ENCODE measurements at places on chromosomes 2 and 18.

GRCh38 chr18:48296581-48296980 is 112.6 kb downstream of the ZBTB7C start:
- no peak for DNase-seq

DNA sequence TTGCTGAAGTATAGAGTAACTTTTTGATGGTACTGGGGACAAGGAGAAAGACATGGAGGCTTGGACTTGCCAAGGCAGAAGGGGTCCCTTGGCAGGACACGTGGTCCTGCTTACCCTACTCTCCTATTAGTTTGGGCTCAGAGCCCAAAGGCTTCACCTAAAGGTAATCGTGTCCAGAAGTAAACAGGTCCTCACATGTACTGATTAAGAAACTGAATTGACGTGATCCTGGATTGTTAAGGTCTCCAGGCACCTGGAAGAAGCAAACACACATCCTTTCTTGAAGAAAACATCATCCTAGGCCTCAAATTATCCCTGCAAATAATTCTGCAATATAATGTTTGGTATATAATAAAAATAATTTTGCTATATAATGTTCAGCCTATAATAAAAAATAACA is 50.0 kb downstream of the DTNB start:
- no peak for DNase-seq

DNA sequence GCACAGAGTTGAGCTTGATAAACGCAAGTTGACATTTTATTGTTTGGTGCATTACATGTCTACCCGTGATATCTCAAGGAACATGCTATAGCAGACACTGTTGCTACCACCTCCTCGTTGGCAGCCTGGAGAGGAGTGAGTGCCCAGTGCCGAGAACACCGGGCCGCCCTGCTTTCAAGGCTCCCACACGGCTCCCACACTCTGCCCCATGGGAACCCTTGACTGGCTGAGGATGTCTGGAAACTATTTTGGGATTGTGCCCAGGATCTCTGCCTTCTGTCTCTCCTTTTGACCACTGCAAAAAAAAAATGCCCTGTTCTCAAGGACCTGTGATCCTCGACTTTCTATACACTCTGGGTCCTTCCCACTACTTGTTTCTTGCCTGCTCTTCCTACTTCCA is 21.1 kb downstream of the TET3 start:
- DNase-seq: no peak

GRCh38 chr18:59646963-59647307 is 50.3 kb downstream of the CCBE1 start:
- DNase-seq: no peak

DNA sequence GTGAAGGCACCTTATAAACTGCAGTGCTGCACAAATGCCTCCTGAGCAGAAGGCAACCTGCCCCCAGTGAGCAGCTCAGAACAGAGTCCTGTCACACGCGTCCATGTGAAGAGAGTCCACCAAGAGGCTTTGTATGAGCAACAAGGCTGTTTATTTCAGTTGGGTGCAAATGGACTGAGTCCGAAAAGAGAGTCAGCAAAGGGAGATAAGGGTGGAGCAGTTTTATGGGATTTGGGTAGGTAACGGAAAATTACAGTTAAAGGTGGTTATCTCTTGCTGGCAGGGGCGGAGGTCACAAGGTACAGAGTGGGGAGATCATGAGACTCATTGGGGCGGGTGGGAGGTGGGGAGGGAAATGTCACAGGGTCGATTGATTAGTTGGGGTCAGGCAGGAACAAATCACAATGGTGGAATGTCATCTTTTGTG is 53.4 kb upstream of the RALBP1 start:
- DNase-seq: no peak

DNA sequence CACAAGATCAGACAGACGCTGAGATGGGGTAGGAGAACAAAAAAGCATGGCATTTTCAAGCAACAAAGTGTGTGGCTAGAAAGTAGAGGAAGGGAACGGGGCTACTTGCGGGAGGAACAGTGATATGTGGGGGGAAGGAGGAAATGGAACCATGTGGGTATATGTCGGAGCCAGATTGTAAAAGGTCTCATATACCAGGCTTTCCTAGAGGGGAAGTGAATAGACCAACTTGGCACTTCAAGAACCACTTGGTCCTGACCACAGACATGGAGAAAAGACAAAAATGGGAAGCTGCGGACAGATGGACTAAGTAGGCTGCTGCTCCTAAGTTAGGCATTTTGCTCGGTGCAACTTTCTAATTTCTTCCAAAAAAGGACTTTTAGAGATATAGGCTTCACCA is 196.0 kb downstream of the DCC start:
- no peak for DNase-seq

GRCh38 chr18:28108814-28109213 is 68.1 kb downstream of the CDH2 start:
- DNase-seq: no peak

DNA sequence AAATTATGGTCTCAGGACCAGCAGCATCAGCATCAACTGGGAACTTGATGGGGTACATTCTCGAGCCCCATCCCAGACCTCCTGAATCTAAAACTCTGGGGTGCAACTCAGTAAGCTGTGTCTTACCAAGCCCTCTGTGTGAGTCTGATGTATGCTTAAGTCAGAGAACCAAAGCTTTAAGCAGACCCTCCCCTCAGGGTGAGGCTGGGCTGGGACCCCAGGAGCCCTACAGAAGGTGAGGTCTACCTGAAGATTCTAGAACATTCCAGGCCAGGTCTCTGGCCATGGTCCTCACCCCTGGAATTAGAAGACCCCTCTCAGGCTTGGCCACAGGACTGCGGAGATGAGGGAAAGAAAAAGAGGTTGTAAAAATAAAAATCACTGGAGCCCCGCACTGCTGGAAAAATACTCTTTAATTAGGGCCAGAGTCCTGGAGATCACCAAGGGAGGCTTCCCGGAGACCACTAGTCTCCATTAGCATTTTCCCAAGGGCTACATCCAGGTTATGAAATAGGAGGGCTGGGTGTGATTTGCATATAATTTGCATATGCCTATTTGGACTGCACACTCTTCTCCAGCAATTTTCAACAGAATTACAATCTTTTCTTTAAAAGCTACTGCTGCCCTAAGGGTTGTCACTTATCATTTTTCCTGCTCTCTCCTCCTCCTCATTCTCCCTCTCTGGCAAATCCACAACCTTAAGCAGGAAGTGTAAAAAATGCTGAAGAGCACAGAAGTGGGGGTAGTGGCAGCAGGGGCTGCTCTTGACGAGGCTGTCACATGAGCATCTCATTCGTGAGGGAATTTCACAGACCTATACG is 100.2 kb downstream of the ZBTB7C start:
- no peak for DNase-seq

DNA sequence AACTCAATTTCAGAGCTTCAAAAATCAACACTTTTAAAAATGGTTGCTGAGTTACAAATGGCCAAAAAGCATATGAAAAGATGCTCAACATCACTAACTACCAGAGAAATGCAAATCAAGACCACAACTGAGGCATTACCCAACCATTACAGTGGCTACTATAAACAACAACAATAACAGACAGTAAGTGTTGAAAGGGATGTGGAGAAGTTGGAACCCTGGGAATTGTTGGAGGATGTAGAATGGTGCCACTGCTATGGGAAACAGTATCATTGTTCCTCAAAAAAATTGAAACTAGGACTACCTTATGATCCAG is 173.3 kb upstream of the SPRED2 start:
- DNase-seq: no peak

GRCh38 chr2:237280229-237280628 is 133.7 kb downstream of the COL6A3 start:
- no peak for DNase-seq

GRCh38 chr2:70943205-70943871 is 7.6 kb downstream of the ATP6V1B1 start:
- DNase-seq: no peak

DNA sequence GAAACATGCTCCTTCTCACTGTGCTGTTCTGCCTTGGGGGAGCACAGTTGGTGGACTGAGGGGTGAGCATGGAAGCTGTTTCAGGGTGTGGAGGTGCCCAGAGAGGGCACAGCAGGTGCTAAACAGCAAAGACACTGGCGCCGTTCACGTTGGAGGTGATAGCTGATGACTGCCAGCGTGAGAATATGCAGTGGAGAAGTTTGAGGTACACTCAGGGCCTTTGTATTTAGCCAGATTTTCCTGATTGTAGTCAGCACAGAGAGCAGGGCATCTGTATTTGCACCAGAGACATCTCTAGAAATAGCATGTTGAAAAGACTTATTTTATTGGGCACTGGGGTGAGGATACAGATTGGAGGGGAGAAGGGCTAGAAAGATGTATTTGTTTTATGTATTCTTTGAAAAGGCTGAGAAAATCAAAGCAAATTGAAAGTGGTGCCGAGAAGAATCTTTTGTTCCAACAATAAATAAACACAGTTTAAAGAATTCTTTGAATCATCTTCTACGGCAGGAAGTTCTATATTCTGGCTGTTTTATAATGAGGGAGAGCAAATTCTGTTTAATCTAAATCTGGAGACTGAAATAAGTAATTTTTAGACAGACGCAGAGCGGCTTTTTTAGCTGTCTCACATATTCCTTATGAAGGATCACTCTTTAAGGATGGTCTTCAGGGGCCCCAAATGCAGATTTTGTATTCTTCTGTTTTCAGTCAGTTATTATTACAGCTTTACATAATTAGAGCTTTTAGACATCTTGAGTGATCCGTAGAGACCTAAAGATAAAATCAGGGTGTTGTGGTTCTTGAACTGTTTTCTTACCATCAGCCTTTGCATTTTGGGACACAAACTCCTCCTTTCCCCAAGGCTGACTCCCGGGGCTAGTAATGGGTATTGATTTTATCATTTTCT is 7.1 kb downstream of the ZNF532 start:
- no peak for DNase-seq

- DNase-seq: no peak
These were observed 211.5 kb downstream of the IKZF2 start for GRCh38 chr2:212939777-212940531.

- no peak for DNase-seq
These were observed 36.3 kb upstream of the TTC21B start for GRCh38 chr2:165989851-165990250.

GRCh38 chr2:6370753-6371551 is 494.8 kb downstream of the CMPK2 start:
- DNase-seq: no peak

DNA sequence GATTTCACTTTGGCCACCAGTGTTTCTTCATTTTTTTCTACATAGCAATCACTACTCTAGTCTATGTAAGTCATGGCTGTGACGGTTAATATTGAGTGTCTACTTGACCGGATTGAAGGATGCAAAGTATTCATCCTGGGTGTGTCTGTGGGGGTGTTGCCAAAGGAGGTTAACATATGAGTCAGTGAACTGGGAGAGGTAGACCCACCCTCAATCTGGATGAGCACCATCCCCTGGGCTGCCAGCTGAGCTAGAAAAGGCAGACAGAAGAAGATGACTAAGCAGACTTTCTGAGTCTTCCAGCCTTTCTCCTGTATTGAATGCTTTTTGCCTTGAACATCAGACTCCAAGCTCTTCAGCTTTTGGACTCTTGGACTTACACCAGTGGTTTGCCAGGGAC is 265.0 kb upstream of the SLC8A1 start:
- DNase-seq: no peak

- DNase-seq: no peak
These were observed 61.1 kb downstream of the XRCC5 start for GRCh38 chr2:216170076-216170763.

GRCh38 chr18:47777626-47778025 is 152.8 kb downstream of the SMAD2 start:
- DNase-seq: no peak

DNA sequence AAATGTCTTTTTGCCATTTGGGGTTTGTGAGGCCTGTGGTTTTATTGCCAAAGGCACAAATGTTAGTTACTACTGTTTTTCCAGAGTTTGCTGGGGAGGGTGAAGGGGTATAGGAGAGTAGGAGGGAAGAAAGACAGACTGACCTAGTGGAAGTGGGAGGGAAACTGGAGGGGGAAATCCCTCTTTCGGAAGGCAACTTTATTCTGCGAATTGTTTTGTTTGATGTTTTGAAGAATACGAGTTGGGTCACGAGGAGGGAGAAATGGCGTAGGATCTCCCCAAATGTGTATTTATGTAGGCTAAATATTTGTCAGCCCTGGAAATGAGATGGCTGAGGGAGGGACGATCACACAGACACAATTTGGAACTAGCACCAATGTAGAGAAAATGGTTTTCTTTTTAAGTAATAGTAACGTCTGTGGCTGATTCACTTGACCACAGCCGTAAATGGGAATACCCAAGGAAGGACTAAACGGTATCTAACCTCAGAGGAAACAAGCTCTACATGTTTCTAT is 172.3 kb downstream of the ICOS start:
- DNase-seq: no peak

DNA sequence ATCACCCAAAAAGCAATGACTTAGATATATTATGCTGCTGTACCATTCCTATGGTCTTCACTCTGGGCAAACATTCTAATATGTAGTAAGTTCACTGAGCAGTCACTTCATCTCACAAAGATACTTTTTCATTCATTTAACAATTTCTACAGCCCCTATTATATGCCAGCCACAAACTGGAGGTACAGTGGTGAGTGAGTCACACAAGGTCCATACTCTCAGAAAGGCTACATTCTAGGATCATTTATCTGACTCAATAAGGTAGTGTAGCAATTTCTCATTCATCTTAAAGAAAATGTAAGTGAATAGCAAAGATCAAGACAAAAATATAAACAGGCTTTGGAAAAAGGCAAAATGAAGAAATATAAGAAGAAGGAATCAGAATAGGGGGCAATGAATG is 40.5 kb downstream of the NHEJ1 start:
- DNase-seq: no peak

- no peak for DNase-seq
These were observed 440.7 kb downstream of the RND3 start for GRCh38 chr2:150046810-150047209.

GRCh38 chr2:20662308-20662937 is 4.5 kb upstream of the GDF7 start:
- no peak for DNase-seq

DNA sequence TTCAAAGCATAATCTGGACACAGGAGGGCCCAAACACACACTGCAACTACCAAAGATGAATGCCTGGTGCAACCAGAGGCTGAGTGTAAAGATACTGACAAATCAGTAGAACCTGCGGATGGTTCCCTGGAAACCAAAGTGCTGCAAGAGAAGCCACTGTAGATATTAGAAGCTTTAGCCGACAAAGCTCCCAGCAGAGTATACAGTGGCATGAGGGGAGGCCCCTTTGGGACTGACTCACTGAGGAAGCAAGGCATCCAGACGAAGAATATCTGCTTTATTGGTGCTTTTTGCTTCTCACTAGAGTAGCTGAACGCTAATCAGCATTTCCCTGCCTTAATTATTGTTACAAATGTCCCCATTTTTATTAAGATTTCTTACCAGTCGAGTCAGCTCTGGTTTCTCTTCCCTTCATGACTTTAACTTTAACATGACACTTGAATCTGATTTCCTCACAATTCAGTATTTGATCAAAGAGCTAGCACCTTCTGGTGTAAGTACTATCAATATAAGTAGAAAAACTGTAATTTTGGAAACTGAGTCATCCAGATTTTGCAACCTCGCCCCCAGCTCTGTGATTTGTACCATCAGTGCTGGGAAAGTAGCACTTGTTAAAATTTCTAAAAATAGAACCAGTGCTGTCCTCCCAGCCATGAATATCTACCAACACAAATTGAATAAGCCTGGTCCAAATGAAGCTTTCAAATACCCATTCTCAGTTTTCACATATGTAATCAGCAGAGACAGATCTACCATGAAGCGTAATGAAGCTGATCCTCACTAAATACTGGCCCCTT is 34.2 kb downstream of the FIGN start:
- DNase-seq: no peak

- DNase-seq: no peak
These were observed 93.1 kb downstream of the LRP1B start for GRCh38 chr2:142037744-142038143.
